ENCODE measurements at places on chromosomes 5 and 9.

GRCh38 chr5:107168848-107169752, 501.6 kb downstream of the EFNA5 start:
- no peak for DNase-seq

DNA sequence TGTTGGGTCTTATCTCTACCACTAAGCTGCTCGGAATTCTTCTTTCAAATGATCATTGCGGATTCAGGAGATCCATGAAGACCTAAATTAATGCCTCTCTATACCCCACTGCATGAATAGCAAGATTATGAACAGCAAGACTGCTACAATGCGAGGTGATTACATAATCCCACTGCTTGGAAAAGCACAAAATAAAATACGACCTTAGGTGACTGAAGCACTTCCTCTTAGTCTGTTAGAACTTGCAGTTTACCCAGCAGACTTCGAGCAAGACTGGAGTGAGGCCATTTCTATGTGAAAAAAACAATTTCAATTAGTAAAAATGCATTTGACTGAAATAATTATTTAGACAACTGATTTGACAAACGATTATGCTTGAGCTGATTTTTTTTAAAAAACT, 59.8 kb downstream of the SH3RF2 start:
- no peak for DNase-seq

GRCh38 chr9:39587844-39588499, 232.5 kb downstream of the SPATA31A1 start:
- DNase-seq, result no peak

- DNase-seq, result no peak
Measured at GRCh38 chr5:142411103-142411502, 86.3 kb upstream of the SPRY4 start.

GRCh38 chr9:112322701-112323377, 10.6 kb downstream of the PTBP3 start:
- no peak for DNase-seq

GRCh38 chr5:106171132-106171531, 1499.6 kb downstream of the EFNA5 start:
- no peak for DNase-seq

DNA sequence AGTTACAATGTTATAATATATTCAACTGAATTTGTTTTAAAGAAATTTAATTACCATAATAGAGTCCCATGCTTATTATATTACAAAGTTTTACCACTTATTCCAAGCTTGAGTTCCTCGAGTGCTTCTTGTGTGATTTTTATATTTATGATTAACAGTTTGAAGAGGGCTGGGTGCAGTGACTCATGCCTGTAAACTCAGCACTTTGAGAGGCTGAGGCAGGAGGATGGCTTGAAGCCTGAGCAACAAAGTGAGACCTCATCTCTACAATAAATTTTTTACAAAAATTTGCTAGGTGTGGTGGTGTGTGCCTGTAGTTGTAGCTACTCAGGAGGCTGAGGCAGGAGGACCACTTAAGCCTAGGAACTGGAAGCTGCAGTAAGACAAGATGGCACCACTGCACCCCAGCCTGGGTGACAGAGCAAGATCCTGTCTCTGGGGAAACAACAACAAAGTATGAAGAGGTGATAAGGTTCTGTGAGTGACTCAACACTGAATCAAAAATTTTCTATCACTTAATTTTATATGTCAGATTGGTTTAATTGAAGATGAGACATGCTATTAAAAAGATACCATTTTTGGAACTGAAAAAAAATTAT, 9.2 kb downstream of the POC5 start:
- no peak for DNase-seq

DNA sequence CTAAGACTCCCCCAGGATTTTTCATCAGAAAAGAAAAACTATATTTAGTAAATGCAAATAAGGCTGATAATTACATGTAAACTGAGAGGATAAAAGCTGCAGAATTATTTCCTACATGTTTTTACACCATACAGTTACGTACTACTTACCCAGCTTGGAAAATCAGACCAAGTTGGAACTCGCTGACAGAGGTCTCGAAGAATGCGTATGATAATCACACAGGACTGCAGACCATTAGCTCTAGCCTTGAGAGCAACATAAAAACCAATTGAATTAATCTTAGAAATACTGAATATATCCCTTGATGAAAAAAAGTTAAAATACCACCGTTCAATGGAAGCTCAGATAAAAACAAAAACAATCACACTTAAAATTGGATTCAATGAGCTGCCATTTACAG, 65.6 kb downstream of the ZFR start:
- DNase-seq, result no peak

- no peak for DNase-seq
Measured at GRCh38 chr5:139138809-139139208, 59.4 kb downstream of the SIL1 start.

- DNase-seq, result no peak
Measured at GRCh38 chr9:125472562-125472925, 210.9 kb downstream of the GAPVD1 start.

DNA sequence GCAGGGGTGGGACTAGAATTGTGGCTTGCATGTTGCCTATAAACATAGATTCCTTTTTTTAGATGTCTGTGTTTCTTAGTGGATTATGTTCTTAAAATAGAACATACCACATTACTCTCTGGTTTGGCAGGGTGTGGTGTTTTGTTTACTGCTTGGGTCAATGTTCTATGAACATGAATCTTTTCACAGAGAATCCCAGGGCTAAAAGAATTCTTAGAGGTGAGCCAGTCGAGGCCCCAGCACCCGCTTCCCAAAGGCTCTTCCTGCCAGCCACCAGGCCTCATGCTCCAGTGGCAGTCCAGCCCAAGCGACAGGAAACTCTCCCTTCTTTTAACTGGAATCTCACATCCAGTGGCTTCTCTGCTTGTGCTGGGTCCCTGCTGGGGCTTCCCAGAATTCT, 126.6 kb downstream of the C9orf152 start:
- DNase-seq, result no peak

DNA sequence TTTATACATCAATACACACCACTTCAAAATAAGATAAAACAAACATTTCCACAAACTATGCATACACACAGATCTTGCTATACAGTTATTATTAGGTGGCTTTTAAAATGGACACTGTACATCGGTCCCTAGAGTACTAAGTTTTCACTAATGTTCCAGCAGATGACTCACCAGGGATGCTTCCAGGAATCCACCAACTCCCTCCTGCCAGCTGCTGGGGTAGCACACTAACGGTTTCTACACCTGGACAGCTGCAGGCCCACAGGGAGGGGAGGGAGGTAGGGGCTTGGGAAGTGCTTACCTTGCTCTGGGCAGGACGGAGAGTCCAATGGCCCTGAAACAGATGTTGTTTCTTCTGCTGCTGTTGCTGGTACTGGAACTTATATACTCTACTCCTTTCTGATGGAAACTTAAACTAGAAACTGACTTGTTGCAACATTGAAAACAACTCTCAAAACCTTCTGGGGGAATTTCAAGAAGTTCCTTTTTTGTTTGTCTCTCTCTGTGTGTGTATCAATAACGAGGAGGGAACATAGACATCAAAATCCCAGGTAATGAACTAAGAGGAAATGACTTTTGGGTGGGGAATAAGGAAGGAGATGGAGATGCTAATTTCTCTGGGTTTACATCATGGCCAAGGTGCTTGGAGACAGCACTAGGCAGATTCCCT, at the start of gene IL12B:
TSS of gene IL12B (minus strand) at position 357 of the 670 bp plus-strand sequence. CDS start 3,705 bp downstream, outside the sequence.
- no peak for DNase-seq

- DNase-seq, result no peak
Measured at GRCh38 chr9:137218754-137219271, 3.2 kb downstream of the RNF208 start.

DNA sequence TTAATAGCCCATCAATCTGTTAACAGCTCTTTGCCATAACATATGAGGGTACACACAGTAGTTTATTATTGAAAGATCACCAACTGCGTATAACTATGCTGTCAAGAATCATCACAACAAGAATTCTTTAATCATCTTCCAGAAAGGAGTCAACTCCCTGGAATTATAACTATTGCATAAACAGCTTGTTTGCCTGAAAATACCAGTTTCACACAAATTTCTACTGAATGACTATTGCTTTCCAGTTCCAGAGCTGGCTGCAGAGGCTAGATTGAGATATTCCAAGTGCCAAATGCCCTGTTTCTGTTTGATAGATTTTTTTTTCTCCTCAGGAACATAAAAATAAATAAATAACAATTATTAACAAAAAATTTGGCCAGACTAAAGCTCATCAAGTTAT, 444.7 kb downstream of the TLE1 start:
- DNase-seq, result no peak

DNA sequence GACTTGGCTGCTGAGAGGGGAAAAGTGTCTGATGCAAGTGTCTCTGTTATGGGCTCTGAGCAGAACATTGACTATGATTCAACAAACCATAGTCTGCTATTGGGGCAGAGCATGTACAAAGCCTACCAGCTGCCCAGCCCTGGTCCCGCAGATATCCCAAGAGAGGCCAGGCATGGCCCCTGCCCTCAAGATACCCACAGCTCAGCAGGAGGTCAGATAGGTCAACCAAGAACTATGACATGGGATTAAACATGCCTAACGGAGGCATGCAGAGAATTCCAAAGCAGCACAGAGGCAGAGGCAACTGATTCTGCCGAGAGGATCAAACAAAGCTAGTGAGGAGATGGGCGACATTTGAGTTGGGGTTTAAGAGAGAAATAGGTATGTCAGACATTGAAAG, 39.9 kb upstream of the CPLX2 start:
- DNase-seq, result no peak

GRCh38 chr9:20640331-20641187, 18.3 kb upstream of the MLLT3 start:
- DNase-seq, result peak; percentile 73

- DNase-seq, result no peak
Measured at GRCh38 chr9:88969646-88970373, 21.5 kb upstream of the S1PR3 start.

DNA sequence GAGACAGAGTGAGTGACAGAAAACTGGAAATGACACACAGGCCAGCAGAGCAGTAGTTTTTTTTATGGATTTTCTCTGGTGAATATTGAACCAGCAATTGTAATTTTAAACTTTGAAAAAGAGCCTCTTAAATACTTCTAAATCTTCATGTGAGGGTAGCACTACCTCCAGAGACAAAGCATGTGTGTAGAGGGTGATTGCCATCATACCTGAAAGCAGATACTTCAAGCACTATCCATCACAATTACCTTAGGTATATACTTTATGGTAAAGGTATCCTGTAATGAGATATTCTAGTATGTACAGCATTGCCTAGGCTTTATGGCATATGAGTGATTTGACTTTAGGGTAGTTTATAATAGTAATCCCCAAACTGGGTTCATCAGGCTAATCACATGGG, 3.4 kb upstream of the EBF1 start:
- no peak for DNase-seq

DNA sequence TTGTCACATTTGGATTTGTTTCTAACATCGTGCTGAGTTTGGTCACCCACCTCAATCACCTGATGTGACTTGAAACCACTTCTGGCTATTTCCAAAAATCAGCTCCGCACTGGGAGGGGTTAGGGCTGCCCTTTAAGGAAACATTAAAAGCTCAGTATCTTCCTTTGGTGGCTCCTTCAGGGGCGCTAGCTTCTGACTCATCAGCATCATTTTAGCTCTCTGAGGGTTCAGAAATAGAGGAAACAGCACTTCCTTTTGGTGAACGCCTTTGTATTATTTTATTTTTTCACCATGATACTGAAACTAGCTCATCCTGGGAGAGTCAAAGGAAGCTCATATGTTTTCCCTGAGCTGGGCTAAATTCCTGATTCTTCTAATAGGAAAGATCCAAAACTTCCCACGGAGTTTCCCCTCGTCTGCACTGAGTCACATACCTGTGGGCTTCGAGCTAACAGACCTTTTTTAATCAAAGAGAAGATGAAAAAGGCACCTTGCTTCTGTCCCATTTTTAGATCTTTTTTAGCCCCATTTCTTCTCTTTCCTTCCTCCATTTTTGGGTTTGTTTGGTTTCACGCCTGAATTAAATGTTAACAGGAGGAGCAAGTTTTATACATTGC, 48.2 kb downstream of the ROPN1L start:
- peak; percentile 48 for DNase-seq

Data from CD4-positive, alpha-beta T cell treated with Interleukin-4 for 4 hours (primary cell).